GOT3 (cell line): ENCODE measurements at places on chromosomes 6 and 20.

DNA sequence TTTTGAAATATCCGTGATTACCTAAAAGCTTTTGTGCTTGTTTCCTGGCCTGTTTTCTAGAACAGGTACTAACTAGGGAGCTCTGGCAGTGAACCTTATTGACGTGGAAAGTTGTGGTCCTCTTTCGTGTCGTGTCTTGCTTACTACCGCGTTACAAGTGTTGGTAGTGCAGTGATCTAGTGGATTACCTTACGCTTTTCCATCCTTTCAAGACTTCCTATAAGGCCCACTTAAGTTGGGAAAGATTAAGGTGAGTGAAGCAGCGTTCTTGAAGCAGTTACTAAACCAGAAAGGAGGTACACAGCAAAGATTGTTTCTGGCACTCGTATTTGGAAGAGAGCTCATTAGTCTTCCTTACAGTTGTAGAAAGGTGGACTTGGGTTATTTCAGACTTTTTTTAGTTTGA lies 1.9 kb downstream of the PNRC1 start:
- DNase-seq, result no peak

- no peak for DNase-seq
Observed at GRCh38 chr20:38209736-38210405, 44.8 kb upstream of the TGM2 start.

DNA sequence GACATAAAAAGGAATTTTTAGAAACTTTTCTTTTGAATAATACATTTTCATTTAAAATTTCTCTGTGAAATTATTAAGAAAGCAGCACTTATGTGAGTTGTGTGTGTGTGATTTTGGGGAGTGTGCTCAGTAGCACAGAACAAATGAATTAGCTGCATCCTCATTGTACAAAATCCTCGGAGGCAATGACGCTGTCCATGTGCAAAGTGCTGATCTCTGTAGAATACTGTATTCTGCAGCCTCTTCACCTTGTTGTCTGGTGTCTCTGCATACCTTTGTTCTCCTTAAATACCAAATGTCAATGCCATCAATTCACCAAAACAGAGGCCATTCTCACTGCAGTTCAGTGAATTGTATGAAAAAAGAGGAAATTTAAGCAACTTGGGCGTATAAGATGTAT lies 838.4 kb downstream of the QKI start:
- no peak for DNase-seq

- DNase-seq, result no peak
Observed at GRCh38 chr20:18750735-18751134, 62.8 kb upstream of the SCP2D1 start.
